MG63 (cell line): ENCODE measurements at places on chromosomes 2 and 18.

- DNase-seq = no peak
Observed at GRCh38 chr2:12227941-12228608, 481.6 kb downstream of the LPIN1 start.

DNA sequence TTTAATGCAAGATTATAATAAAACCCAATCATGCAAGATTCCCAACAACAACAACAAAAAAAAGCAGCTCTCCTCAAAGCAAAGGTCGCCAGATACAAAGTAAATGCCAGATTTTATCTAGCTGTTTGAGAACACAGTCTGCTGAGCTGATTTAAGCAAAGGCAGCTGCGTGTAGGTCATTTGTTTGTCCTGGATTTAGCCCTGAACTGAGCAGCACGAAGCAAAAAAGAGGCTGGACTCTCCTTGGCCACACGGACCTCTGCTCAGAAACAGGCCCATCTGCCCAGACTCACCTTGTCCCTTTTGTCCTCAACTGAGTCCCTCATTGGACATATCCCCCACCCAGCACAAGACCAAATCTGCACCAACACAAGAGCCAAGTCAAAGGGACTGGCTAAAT, 91.5 kb downstream of the PID1 start:
- DNase-seq = no peak

GRCh38 chr18:9806905-9807304, 78.9 kb upstream of the TXNDC2 start:
- DNase-seq = no peak

GRCh38 chr2:15298770-15299169, 262.4 kb downstream of the NBAS start:
- no peak for DNase-seq

DNA sequence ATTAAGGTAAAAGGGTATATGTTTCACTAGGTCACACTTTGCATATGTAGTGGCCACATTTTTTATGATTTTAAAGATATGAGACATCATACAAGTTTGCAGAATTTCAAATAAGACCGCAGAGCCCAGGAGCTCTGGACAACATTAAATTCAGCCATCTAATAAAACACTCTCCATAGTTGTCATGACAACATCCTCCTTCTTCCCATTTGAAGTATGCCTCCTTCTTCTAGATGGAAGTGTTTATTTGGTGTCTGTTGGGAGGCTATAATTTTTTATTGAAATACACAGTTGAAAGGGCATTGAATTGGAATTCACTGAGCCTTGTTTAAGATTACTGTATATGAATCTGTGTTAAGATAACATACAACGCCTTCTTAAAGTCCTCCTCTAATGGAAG, 467.3 kb downstream of the CMPK2 start:
- DNase-seq = no peak

- no peak for DNase-seq
Observed at GRCh38 chr18:11800566-11801334, 50.5 kb upstream of the CHMP1B start.

- no peak for DNase-seq
Observed at GRCh38 chr2:208315081-208315788, 49.2 kb downstream of the PIKFYVE start.

- DNase-seq = no peak
Observed at GRCh38 chr18:35827903-35828275, 144.6 kb upstream of the RMP24 start.

DNA sequence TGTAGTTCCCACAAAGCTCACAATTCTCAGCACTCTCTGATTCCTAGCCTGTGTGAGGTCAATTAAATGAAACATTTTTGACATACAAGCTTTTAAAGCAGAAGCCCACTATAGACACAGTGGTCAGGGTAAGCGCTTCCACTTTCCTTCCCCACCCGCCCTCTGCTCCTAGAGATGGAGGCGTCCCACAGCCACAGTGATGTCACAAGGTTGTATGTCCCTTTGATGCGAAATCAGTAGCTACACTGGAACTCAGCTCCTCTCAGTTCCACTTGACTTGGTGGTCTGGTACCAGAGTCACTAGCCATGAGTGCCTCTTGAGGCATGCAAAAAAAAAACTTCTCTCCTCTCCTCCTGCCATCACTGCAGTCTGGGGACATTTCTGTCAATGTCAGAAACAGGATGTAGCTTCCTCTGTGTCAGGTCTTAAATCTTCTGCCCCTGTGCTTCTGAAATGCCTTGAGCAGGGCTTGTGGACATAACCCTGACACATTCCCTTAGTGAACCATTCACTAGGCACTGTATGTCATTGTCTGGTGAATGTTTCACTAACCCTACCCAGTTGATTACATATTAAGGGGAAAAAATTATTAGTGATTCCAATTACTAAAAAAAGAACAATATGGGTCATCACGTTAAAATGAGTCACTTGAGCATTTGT, 7.8 kb downstream of the SULT1C4 start:
- DNase-seq = no peak

GRCh38 chr2:134884435-134884834, 34.2 kb upstream of the CCNT2 start:
- no peak for DNase-seq

DNA sequence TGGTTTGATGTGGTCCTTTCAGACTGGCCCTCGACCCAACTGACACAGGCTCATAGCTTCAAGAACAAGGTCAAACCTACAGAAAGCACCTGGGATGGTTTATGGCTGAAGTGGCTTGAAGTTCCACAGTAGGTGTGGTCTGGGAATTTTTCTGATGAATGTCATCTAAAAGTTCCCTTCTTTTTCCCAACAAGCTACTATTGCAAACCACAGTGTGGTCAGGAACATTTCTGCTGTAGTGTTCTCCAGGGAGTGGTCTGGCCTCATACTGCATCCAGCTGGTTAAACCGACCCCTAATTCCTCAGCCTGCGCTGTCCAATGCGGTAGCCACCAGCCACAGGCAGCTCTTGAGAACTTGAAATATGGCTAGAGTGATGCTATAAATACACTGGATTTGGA, 92.7 kb downstream of the FAM124B start:
- DNase-seq = no peak

- peak; percentile 50 for DNase-seq
Observed at GRCh38 chr2:113842919-113843736, 46.8 kb upstream of the ACTR3 start.

GRCh38 chr2:157486596-157487270, 42.8 kb upstream of the CYTIP start:
- DNase-seq = no peak

- no peak for DNase-seq
Observed at GRCh38 chr2:45000341-45000901, 8.8 kb downstream of the SIX2 start.

GRCh38 chr2:233125455-233126065, 65.4 kb downstream of the INPP5D start:
- DNase-seq = no peak

- DNase-seq = no peak
Observed at GRCh38 chr2:241234962-241235740, 46.7 kb downstream of the ANO7 start.

DNA sequence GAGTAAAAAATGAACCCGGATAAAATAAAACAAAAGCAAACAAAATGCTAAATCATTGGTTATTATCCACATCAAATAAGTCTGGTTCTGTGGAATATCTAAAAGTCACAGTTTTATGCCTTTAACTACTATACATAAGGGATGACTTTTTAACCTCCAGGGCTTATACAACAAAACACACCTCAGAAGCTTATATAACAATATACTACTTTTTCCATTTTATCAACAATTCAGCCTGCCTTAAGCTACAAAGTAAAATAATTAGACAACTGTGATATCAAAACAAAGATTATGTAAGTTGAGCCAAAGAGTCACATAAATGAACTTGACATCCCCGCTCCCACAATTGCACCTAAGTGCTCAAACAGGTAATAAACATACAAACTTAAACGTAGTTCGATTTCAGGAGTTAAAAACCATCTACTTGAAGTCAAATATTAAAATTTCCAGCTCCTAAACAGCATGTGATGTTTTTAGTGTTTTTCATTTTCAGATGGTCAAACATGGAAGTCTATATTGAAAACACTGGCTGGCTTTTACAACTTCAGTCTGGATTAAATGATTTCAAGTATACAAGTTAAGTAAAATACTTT, 54.7 kb downstream of the ATIC start:
- DNase-seq = no peak
